ENCODE measurements at places on chromosomes 12 and 14.

- no peak for DNase-seq
These were observed 11.8 kb downstream of the PAPLN start for GRCh38 chr14:73249108-73249507.

GRCh38 chr12:101697197-101697929 lies at the start of gene CHPT1:
Gene CHPT1, plus strand, starts transcription at chr12:101697640. Its CDS starts 222 bp downstream, at chr12:101697862.
- DNase-seq, result peak; percentile 88

- no peak for DNase-seq
These were observed at the start of gene TBX5 for GRCh38 chr12:114405519-114406271. Gene TBX5, minus strand, starts transcription at chr12:114406144. Its CDS starts 2,246 bp downstream, at chr12:114403898.

GRCh38 chr12:44154128-44154527 lies 318.2 kb downstream of the TMEM117 start:
- DNase-seq, result no peak

DNA sequence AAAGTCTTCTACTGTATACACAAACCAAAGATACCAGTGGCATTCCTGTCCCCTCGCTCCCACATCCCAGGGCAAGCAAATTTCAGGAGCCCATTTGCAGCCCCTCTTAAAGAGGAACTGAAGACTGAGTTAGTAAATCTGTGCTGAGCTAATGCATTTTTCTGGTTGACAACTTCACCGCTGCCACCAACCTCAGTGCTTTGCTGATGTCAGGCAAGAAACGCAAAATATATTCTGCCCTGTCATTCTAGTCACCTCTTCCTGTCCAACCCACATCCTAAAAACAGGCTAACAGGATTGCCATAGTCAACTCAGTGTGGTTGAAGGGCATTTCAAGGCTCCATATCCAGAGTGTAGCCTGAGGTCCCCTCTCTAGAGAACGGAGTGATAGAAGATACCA lies 59.4 kb upstream of the FICD start:
- no peak for DNase-seq

- DNase-seq, result no peak
These were observed 40.1 kb upstream of the AMN start for GRCh38 chr14:102882226-102882906.

Measured in adrenal gland (tissue), 19 donors.